ENCODE measurements at places on chromosomes 3 and 15. TPM values are rescaled to one million over a fixed set of nuclear protein-coding genes. Genes with fewer than 3 reads are reported as not detected.
A peak's percentile ranks its signal among the peaks of the same experiment; 100 is the strongest.

SLC35G2 gene
- total RNA-seq: 7.8 TPM

DNA sequence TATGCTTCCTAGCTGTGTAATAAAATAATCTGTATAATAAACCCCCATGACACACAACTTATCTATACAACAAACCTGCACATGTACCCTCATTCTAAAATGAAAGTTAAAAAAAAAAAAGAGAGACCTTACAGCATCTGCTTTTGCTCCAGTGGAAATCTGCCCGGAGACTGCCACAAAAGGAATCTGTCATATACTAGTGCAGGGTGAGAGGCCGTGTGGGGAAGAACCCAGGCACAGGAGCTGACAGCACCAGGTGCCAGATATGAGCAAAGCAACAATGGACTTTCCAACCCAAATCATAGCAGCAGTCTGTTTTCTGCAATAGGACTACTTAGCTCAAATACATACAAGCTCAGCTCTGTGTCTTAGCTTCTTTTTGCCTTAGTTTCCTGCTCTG is 346.5 kb downstream of the ROBO1 start:
- no peaks in the 10 kb centered on the region for H3K36me3 ChIP-seq
- H3K27ac ChIP-seq: no peak overlapping the region
- no peak for DNase-seq
- no peaks in the 10 kb centered on the region for H3K27me3 ChIP-seq
- H3K4me3 ChIP-seq: no peak overlapping the region

ARHGEF26 gene
- 58.8 TPM for total RNA-seq

PPM1M gene
- 44.0 TPM for total RNA-seq

- no peaks in the 10 kb centered on the region for H3K27me3 ChIP-seq
- no peak overlapping the region for H3K27ac ChIP-seq
- H3K4me3 ChIP-seq: no peak overlapping the region
- DNase-seq: peak; percentile 51
- no peaks in the 10 kb centered on the region for H3K36me3 ChIP-seq
- peaks cover 19% of the 10 kb centered on the region for H3K4me1 ChIP-seq
Observed at GRCh38 chr15:70199540-70200410, 102.1 kb upstream of the TLE3 start.

GRCh38 chr15:74053517-74053916 is 28.8 kb downstream of the GOLGA6A start:
- H3K4me1 ChIP-seq: peaks cover 43% of the 10 kb centered on the region
- no peaks in the 10 kb centered on the region for H3K36me3 ChIP-seq
- no peak overlapping the region for H3K27ac ChIP-seq
- H3K4me3 ChIP-seq: no peak overlapping the region
- no peaks in the 10 kb centered on the region for H3K27me3 ChIP-seq
